ENCODE measurements at places on chromosomes 4 and X.

DNA sequence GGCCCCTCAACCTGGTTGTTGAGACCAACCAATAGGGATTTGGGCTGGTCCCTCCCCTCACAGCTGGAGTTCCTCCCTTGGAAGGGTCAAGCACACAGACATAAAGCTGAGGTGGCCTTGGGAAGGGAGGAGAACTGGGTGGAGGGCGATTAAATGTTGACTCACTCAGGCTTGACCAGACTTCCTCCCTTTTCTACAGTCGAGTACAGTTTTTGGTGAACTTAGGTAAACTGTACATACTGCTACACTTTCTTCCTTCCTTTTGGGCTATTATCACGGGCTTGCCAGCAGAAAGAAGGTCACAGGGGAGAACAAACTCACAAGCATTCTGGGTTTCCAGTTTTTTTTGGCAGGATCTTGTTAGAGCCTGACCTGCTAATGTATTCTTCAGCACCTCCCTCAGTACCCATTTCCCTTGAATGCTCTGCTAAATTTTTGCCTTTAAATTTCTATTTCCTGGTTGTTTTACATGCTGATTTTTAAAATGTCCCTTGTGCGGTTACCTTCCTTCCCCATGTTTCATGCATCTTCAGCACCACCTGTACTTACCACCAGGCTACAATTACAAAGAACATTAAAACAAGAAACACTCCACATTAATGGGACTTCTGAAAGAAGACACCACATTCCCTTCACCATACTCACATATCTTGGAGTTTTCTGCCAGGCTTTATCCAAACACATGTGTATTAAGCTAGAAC is 135.2 kb upstream of the RASGEF1B start:
- DNase-seq, result no peak

DNA sequence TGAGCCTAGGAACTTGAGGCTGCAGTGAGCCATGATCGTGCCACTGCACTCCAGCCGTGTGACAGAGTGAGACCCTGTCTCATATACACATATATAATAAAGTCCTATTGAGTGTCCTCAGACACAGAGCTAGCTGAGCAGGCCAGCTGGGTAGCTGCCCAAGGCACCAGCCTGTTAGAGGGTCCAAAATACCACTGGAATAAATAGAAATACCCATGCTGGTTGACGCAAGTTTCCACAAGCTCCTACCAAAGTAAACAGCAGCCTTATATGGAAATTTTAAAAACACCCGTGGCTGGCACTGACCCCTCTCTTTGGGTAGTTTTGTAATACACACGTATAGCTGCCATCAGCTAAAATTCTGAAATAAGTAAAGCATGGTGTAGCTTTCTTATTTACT is 348.6 kb downstream of the BCOR start:
- DNase-seq, result no peak

DNA sequence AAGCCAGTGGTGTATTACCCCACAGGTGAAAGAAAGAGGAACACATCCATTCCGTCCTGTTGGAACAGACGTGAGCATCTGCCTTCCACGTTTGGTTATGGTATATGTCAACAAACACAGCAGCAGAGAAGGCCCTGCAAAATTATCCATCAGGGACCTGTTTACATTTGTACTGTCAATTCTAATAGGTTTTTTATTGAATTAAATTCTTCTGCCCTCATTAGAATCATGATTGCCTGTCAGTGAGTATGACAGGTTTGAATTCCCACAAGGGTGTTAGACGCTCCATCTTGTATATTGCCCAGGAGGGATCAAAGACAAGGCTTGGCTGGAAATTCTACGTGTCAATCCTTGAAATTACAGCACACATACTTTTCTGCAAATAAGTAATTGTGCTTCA is 339.9 kb upstream of the NOCT start:
- DNase-seq, result no peak

- peak; percentile 16 for DNase-seq
Observed at GRCh38 chr4:173125216-173125812, 43.3 kb upstream of the GALNT7 start.

DNA sequence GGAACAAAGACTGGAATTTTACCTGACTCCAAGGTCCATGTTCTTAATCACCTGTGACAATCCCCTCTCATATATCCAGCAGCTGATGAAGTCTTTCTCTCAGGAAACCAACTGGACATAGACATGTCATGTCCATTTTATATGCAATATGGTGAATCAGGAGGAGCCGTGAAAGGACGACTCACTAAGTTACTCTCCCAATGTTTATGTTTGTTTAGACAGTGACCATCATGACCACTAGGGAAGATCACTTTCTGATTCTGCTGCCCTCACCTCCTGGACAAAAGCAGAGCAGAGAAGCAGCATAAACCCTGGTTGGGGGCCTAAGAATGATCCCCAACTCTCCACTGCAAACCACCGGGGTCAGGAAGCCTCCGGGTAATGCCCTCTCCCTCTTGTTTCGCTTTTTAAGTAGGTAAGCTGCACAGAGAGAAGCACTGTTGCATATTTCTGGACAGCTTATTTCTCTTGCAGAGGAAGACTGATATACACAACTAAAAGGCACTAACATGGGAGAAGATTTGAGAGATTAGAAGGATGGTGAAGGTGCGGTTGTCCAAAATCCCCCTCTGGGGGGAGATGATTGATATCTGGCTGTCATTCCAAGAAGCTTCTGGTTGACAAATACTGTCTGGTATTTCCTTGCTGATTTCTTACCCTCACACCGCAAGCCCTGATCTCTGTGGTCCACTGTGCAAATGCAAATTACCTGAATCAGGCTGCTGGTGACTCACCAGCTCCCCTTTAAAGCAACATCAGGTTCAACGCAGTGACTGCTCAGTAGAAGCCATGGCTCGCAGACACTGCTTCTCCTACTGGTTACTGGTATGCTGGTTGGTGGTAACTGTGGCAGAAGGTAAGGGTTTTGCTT is at the start of gene ODAPH:
Gene ODAPH (plus strand): TSS at position 773 of the 871 bp plus-strand sequence. CDS start 17 bp downstream, at position 790.
- peak; percentile 36 for DNase-seq

DNA sequence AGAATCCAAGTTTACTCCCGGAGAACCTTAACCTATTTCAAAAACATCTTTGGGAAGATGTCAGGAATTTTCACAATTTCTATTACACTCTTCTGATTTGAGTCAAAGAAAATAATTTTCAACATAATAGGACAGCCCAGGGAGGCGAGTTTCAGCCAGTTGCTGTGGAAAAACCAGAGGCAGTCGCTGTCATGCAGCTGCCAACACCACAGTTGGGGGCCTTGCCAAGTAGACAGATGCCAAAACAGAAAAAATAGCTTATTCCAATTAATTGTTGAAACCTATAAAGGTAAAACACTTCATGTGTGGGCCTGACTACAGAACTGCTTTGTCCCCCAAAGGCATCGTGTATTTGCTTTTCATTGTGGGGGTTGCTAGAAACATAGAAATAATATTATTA is 225.8 kb downstream of the DMD start:
- DNase-seq, result no peak

DNA sequence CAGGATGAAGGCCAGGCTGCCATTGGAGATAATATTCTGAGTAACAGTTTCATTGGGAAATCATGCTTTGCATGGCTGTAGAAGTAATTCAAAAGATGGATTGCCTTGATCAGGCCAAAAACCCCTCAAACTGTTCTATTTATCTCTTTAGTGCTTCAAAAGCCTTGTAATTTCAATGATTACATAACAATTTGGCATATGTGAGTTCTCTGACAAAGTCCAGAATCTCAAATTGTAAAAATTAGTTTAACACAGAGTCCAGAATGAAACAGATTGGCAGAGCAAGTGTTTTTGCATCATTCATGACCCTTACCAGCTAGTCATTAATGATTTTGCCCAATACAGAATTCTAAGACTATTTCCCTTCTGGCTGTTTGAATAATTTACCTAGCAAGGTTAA is 347.3 kb downstream of the SPRY1 start:
- no peak for DNase-seq

DNA sequence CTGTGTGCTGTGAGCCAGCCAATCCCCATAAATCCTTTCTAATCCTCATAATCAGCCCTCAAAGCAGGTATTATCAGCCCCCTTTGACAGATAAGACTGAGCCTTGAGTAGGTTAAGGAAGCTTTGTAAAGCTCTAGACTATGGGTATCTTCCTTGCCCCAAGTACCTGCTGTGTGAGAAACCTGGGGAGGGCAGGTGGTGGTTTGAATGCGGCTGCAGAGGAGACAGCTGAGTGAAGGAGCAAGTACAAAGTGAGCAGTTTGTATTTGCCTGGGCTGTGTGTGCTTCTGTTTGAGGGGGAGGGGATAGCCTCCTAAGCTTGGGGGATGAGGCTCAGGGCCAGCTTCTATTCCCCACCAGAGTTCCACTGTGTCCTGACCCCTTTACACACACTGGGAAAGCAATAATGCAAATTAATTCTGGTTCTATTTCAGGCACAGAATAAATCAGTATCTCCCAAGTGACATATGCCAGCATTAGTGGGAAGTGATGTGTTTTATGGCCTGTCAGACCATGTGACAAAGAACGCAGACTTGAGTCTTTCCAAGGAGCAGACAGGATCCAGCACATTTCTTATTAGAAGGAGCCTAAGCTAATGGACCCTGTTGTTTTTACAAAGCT is 63.5 kb downstream of the EVC start:
- no peak for DNase-seq

DNA sequence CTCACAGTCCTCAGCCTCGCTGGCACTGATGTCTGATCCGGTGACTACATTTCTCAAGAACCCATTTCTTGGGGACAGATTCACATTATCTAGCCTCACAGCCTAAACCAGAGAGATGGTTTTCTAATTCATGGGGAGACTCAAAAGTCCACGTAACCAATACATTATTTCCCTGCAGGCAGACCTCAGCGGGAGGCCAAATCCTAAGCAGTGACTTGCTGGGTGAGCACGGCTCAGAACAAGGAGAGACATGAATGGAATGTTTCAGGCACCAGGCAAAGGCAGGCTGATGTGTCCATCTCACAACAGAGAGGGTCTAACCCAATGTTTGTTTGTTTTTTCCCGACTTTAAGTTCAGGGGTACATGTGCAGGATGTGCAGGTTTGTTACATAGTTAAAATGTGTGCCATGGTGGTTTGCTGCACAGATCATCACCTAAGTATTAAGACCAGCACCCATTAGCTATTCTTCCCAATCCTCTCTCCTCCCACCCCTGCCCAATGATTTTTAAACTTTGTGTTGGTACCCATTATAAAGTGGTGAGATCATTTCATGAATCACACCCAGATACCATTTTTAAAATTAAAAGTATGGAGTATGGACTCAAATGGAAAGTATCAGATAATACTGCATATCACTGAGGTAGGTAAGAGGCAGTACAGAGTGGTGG is 53.3 kb downstream of the SCD5 start:
- DNase-seq, result peak; percentile 98

DNA sequence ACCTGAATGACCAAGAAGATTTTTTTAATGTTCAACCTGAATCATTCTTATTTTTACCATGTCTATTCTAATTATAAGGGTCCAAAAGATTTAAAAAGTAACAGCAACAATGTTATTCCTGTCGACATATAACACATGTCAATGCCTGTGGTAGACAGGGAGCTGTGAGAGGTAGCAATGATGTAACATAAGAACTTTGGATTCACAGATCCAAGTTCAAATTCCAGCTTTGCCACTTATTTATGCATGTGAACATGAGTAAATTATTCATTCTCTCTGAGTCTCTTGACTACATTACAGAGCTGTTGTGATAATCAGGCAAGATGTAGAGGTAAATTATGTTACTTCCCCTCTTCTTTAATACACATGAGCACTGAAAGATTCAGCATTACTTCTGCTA is 54.5 kb downstream of the KLHL8 start:
- DNase-seq, result no peak

GRCh38 chr4:2798399-2799223 is 5.7 kb downstream of the SH3BP2 start:
- no peak for DNase-seq

GRCh38 chr4:7557456-7557855 is 122.7 kb upstream of the PSAPL1 start:
- DNase-seq, result peak; percentile 92
